Muscle of arm (tissue), 14 donors: ENCODE measurements at places on chromosomes 1 and 21.

DNA sequence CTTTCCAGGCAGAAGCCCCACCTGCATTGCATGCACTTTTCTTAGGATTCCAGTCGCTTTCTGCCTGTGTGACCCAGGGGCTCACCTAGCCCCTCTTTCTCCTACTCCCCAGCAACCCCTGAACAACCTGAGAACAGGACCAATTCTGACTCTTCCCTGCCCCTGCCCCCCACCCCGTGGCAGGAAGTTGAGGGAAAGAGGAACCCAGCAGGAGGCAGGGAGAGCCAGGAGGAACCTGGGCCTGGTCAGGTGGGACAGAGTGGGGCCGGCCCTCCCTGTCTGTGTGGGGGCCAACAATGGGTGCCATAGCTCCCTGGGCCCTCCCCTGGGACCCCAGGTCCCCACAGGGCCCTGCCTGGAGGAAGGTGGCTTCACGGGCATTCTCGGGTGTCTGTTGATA is 6.1 kb downstream of the BMP8A start:
- no peak for DNase-seq

GRCh38 chr1:202952818-202953217 is 5.3 kb downstream of the ADIPOR1 start:
- DNase-seq: no peak

DNA sequence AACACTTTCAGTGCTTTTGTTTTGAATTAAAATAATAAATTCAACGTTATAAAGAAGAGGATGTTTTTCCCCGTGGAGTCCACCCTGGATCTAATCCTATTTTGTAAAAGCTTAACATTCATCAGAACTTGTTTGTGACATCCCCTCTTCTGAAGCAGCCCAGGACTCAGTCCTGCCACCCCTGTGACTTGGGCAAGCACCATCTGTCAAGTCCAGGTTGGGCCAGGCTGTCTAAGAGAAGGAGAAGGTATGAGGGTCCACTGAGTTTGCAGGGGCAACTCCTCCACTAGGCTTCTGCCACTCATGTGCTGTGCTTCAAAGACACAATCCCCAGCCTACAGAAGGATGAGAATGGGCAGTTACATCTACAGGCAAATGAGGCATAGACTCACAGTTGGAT is 59.7 kb downstream of the MT1HL1 start:
- no peak for DNase-seq

DNA sequence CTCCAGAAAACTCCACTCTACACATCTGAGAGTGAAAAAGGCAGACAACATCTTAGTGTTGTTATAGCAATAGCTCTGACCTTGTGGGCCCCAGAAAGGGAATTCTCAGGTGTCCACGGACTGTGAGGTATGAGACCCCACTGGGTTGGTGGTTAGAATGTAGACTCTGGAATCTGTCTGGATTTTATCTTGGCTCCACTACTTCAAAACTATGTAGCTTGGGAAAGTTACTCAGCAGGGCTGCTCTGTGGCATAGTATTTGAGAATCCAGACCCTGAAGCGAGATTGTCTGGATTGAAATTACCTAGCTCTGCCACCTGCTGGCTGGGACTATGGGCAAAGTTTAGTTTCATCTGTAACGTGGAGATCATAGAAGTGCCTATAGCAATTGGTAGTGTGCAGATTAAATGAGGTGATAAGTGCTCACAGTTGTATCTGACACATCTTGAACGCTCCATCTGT is 25.8 kb downstream of the PRDM2 start:
- no peak for DNase-seq

GRCh38 chr1:89990976-89991831 is 3.7 kb upstream of the ZNF326 start:
- no peak for DNase-seq

DNA sequence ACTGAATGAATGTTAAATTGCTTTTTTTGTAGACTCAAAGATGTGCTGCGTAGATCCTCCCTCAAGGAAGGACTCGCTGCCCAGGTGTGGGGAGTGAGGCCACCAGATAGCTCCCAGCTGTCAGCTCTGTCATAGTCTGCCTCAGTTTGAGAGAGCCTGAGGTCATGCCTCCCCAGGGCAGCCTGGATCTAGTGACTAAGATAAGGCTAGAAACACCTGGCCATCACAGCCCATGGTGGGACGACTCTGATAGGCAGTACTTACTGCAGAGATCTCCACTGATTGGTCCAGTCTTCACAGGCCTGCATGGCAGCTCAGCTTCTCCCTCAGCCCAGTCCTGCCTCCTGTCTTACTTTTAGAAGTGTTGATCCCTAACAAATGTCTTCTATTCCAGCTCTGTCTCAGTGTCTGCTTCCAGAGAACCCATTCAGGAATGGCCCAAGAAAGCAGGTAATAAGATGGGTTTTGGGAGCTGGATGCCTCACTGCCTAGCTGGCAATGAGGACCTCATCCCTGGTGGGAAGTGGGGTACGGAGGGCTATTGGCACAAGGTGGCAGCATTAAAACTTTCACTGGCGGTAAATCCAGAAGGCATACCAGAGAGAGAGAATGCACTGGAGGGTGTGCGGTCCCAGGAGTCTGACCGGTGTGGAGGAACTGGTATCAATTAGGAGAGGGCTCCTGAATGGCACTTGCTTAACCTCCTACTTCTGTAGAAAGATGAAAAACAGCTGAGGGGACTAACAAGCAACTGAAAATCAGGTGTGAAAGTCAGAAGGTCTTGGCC is 55.3 kb upstream of the GPR37L1 start:
- no peak for DNase-seq

DNA sequence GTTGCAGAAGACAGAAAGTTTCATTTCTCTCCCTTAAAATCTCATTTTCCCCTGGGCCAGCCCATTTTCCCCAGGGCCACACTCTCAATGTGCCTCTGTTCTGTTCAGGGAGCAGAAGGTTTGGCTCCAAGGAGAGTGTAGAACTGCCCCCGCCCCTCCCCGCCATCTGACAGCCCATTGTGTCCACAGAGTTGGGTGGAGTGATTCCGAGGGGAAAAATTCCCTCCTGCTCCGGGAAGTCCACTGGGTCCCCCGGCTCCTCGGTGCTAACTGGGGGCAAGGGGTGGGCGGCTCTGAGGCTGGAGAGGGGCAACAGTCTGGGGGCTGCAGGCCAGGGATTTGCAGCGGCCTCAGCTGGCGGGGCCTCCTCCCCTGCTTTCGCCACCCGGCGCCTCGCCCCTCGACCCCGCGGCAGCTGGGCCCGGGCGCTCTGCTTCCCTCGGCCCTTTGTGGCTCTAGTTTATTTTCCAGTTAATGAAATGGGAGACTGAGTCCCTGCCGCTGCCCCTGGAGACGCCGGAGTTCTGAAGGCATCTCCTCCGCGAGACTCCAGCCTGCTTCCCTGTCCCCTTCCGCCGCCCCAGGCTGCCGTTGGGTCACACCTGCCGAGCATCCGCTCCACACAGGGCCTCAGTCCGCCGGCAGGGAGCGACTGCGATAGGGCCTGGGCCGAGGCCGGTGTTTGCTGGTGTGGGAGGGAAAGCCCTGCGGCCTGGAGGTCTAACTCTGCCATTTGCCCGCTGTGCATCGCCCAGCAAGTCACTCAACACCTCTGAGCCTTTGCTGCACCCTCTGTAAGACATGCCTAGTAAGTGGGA is 14.7 kb upstream of the KIRREL1 start:
- no peak for DNase-seq

DNA sequence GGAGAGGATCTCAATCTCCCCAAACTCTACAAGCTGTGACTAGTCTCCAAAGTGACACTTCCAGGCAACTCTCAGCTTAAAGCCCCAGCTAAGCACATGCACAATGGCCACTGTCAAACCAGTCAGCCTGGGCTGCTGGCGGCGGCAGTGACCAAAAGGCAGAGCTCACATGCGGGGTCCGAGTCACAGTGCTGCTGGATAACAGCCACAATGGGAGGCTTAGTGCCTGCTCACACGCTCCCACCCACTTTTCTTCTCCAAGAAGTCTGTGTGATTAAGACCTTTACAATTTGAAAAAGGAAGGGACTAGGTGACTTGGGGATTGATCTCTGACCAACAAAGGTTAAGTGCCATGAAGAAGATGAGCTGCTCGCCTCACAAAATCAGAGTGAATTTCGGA is 16.8 kb downstream of the RIPK4 start:
- DNase-seq: no peak

DNA sequence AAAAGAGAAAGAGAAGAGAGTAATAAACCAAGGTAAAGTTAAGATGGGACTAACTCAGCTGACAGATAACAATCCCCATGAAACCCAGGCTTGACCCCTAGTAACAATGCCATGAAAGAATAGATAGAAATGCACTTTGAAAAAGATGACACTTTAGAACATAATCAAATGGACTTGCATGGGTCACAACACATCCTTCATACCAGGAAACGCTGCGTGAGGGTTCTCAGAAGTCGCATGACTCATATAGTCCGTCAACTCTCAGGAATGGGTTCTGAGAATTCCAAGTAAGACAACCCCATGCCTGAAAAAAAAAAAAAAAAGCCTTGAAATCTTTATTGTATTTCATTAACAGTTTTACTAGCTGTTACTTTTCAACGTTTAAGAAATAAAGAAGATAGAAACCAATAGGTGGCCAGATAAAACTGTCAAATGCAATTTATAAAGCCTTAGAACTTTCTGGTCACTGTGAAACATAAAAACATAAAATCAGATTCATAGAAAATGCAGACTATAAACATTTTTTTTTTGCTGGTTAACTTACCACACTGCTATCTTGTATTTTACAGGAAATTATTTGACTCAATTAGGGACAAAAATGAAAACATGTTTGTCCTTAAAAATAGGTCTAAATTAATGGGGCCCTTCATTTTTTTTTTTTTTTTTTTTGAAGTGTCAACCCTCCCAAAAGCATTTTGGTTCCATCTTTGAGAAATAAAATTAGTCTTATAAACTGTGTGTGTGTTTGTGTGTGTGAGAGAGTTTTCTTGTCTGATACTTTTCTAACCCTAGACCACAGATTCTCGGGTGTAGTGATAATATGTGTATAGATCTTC is 202.1 kb downstream of the NCAM2 start:
- DNase-seq: no peak

DNA sequence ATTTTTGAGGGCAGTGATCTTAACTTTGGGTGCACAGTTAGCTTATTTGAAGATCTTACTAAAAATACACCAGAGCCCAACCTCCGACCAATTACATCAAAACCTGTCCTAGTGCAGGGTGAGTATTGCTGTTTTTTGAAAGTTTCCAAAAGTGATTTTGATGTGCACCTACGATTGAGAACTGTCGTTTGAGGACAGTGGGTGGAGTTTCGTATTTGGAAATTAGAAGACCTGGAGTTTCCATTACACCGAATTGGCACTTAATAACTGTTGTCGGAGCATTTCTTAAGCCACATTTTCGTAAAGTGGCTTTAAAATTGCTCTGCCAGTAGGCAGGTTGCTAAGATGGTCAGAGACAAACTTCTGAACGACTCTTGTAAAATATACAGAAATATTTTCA is 1.1 kb downstream of the SOD1 start:
- DNase-seq: peak; percentile 39

- no peak for DNase-seq
Observed at GRCh38 chr1:67469431-67469830, 39.2 kb upstream of the SERBP1 start.

GRCh38 chr1:198352975-198353695 is 187.3 kb downstream of the ATP6V1G3 start:
- no peak for DNase-seq

- DNase-seq: peak; percentile 2
Observed at GRCh38 chr1:34013958-34014737, 150.3 kb downstream of the HMGB4 start.

DNA sequence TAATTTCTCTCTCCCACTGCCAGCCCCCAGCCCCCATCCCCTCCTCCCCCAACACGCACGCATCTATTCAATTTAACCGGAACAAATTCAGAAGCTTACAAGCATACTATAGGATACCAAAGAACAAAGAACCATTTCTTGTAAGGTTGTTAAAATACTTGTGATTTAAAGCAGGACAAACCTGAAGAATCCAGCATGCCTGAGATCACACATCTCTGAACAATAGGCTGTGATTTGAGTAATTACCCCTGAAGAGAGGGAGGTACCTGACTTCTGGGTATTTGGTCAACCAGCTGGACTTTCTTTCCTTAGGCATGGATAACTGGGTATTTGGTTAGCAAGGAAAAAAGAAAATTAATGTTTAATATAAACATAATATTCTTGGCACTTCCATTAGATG is 105.1 kb downstream of the NMNAT2 start:
- no peak for DNase-seq

GRCh38 chr1:225654688-225655508 is 2.0 kb upstream of the ENAH start:
- no peak for DNase-seq

GRCh38 chr1:172951730-172952365 is 98.9 kb downstream of the TNFSF18 start:
- DNase-seq: no peak

- DNase-seq: no peak
Observed at GRCh38 chr1:169160845-169161495, 54.5 kb downstream of the ATP1B1 start.

DNA sequence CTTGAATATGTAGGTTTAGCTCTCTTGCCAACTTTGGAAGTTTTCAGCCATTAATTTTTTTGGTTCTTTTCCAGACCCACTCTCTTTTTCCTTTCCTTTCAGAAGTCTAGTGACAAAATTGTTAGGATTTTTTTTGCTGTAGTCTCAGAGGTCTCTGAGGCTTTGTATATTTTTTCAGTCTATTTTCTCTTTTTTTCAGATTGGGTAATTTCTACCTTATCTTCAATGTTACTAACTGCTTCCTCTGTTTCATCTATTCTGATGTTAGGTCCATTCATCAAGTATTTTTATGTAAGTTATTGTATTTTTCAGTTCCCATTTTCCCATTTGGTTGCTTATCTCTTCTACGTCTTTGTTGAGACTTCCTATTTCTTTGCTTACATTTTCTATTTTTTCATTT is 15.7 kb downstream of the RGS2 start:
- DNase-seq: no peak

DNA sequence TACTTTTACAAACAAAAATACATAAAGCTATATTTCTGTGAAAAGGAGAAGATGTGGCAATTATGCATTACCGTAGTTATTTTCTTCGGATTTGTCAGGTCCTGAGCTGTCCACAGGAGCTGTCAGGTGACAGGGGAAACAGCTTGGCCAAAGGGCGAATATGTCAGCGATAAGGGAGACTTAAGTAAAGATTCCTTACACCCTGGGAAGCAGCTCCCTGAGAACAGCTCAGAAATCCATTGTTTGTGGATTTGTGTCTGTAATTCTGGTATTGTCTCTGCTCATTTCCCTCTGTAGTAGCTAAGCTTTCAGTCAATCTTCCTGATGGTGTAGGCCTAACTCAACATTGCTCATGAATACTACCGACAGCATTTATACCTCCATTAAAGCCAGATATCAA is 7.1 kb upstream of the CD34 start:
- DNase-seq: no peak

DNA sequence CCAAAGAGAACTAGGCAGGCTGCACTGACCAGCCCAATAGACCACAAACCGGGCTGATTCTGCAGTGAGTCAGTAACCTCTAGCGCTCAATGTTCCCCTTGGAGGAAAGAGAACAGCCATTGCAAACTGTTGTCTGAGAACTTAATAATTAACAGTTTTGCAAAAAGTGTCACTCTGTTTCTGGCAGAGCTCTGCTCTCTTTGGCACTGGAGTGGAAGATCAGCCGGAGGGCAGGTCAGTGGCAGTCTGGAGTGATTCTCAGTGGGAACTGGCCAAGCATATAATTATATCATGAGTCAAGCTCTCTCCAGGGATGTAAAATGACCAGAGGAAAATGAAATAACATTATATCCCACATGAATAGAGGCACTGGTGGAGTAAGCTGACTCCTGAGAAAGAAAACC is 238.3 kb downstream of the HLX start:
- no peak for DNase-seq
